ENCODE measurements at places on chromosomes 5 and 9.

- DNase-seq: peak; percentile 21
Observed at GRCh38 chr5:127987354-127988145, 96.0 kb upstream of the SLC12A2 start.

- peak; percentile 68 for DNase-seq
Observed at GRCh38 chr5:7745882-7746610, 104.9 kb downstream of the CFAP90 start.

GRCh38 chr5:151612689-151613427 lies 21.7 kb upstream of the FAT2 start:
- DNase-seq: no peak

GRCh38 chr5:63961125-63961597 lies 1.1 kb downstream of the HTR1A start:
- no peak for DNase-seq

GRCh38 chr5:137075163-137075970 lies 423.8 kb downstream of the SPOCK1 start:
- DNase-seq: peak; percentile 36

Measured in fibroblast of skin of back (primary cell).